Esophagus squamous epithelium (tissue), 5 donors: ENCODE measurements at places on chromosomes 7 and 10. TPM values are rescaled to one million over a fixed set of nuclear protein-coding genes. Genes with fewer than 3 reads are reported as not detected.
A peak's percentile ranks its signal among the peaks of the same experiment; 100 is the strongest.

DNA sequence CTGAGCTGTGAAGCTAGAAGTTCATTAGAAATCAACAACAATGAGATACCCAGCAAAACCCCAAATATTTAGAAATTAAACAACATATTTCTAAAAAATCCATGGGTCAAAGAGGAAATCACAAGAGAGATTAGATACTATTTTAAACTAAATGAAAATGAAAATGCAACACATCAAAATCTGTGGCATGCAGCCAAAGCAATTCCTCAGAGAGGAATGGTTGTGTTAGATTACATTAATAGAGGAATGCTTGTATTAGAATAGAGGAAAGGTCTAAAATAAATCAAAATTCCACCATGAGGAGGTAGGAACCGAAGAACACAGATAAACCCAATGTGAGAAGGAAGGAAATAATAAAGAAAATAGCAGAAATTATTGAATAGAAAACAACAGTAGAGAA is 642.1 kb upstream of the GALNT17 start:
- H3K36me3 ChIP-seq: no peaks in the 10 kb centered on the region
- DNase-seq: no peak
- no peak overlapping the region for H3K27ac ChIP-seq
- no peak overlapping the region for H3K4me3 ChIP-seq
- no peaks in the 10 kb centered on the region for H3K27me3 ChIP-seq
- H3K4me1 ChIP-seq: no peaks in the 10 kb centered on the region

DNA sequence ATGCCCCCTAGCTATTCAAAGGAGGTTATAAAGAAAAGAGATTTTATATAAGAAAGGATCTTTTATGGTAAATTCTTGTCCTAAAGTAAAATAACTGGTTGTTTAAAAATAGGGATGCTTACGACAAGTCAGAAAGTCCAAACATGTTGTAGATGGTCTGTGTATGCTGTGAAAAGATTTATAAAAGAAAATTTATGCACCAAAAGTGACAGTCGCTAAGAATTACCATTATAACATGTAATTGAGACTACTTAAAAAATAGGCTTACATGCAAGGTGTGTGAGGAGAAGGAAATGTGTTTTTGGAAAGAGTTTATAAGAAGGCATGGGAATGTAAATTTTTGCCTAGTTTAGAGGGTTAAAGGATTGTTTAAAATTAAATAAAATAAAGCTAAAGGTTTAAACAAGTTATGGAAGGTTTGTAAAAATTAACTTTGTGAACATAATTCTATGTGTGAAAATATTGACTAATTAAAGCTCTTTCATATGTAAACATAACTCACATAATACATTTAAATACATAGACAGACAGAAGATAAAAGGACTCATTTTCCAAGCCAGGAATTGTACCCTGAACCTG is 118.5 kb downstream of the LYZL1 start:
- peaks cover 32% of the 10 kb centered on the region for H3K4me1 ChIP-seq
- no peak overlapping the region for H3K27ac ChIP-seq
- H3K36me3 ChIP-seq: no peaks in the 10 kb centered on the region
- H3K27me3 ChIP-seq: no peaks in the 10 kb centered on the region
- H3K4me3 ChIP-seq: no peak overlapping the region

- no peak for DNase-seq
- no peaks in the 10 kb centered on the region for H3K27me3 ChIP-seq
- no peak overlapping the region for H3K4me3 ChIP-seq
- peaks cover 34% of the 10 kb centered on the region for H3K4me1 ChIP-seq
Observed at GRCh38 chr7:1548438-1548831, 7.6 kb downstream of the TMEM184A start.

DNA sequence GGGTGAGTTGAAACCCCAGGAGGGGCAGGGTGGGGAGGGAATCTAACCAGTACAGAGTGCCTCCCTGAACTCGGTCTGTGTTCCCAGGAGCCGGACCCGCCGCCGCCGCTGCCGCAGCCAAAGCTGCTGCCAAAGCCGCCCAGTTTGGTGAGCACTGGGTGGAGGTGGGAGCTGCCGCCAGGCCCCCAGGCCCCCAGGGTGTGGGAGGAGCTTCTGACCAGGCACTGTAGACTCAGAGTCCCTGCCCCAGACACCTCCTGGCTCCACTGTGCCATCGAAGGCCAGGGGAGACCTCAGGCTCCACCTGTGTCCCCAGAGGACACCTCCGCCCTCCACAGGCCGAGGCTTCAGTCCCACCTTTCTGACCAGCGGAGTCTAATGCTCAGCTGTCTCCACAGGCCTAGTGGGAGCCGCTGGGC is 20.4 kb upstream of the LIMK1 start:
- H3K4me1 ChIP-seq: peaks cover 4% of the 10 kb centered on the region
- DNase-seq: no peak
- no peaks in the 10 kb centered on the region for H3K27me3 ChIP-seq
- H3K27ac ChIP-seq: peak overlapping the region; percentile 21
- H3K36me3 ChIP-seq: no peaks in the 10 kb centered on the region

DNA sequence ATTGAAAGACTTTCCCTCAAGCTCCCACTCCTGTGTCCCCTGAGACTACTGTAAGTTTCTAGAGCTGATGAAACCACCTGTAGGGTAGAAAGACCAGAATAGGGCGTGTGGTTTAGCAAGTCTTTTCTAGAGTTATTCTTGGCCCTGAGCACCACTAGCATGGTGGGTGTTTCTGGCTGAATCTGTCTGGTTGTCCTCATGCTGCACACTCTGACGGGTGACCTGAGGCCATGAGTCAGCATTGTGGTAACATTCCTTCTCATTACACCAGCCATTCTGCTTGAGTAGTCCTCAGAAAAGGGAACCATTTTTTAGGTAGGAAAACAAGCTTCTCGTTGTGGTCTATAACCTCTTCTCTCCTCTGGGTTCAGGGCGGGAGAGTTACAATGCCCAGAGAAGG is 250.3 kb downstream of the SNX13 start:
- no peaks in the 10 kb centered on the region for H3K27me3 ChIP-seq
- H3K36me3 ChIP-seq: no peaks in the 10 kb centered on the region
- no peaks in the 10 kb centered on the region for H3K4me1 ChIP-seq

- H3K4me3 ChIP-seq: no peak overlapping the region
- no peak overlapping the region for H3K27ac ChIP-seq
- DNase-seq: no peak
- H3K27me3 ChIP-seq: no peaks in the 10 kb centered on the region
- no peaks in the 10 kb centered on the region for H3K36me3 ChIP-seq
- H3K4me1 ChIP-seq: no peaks in the 10 kb centered on the region
Observed at GRCh38 chr7:148014001-148014400, 576.6 kb upstream of the C7orf33 start.

- H3K4me3 ChIP-seq: no peak overlapping the region
- no peaks in the 10 kb centered on the region for H3K27me3 ChIP-seq
- H3K27ac ChIP-seq: no peak overlapping the region
Observed at GRCh38 chr7:118473271-118473670, 248.8 kb downstream of the ANKRD7 start.

GRCh38 chr10:103089493-103089892 is 103.6 kb downstream of the NT5C2 start:
- H3K27me3 ChIP-seq: no peaks in the 10 kb centered on the region
- H3K27ac ChIP-seq: no peak overlapping the region
- peaks cover 53% of the 10 kb centered on the region for H3K36me3 ChIP-seq
- H3K4me3 ChIP-seq: no peak overlapping the region
- no peaks in the 10 kb centered on the region for H3K4me1 ChIP-seq

GRCh38 chr10:122417667-122418066 is 36.8 kb upstream of the ARMS2 start:
- no peaks in the 10 kb centered on the region for H3K4me1 ChIP-seq
- no peaks in the 10 kb centered on the region for H3K27me3 ChIP-seq
- no peak for DNase-seq

DNA sequence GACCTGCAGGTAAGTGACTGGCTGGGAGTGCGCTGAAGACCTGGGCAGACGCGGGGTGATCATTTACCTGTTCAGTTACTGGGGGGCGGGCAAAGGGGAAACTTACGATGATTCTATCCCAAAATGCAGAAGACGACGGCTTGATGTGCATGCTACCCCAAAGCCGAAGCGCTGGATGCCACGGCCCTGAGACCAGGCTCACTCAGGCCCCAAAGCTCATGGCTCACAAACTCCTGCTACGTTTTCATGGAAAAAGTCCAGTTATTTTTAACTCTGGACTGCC is 200.6 kb downstream of the DIP2C start:
- H3K4me3 ChIP-seq: no peak overlapping the region
- no peak for DNase-seq
- no peaks in the 10 kb centered on the region for H3K36me3 ChIP-seq
- no peaks in the 10 kb centered on the region for H3K27me3 ChIP-seq
- no peak overlapping the region for H3K27ac ChIP-seq

DNA sequence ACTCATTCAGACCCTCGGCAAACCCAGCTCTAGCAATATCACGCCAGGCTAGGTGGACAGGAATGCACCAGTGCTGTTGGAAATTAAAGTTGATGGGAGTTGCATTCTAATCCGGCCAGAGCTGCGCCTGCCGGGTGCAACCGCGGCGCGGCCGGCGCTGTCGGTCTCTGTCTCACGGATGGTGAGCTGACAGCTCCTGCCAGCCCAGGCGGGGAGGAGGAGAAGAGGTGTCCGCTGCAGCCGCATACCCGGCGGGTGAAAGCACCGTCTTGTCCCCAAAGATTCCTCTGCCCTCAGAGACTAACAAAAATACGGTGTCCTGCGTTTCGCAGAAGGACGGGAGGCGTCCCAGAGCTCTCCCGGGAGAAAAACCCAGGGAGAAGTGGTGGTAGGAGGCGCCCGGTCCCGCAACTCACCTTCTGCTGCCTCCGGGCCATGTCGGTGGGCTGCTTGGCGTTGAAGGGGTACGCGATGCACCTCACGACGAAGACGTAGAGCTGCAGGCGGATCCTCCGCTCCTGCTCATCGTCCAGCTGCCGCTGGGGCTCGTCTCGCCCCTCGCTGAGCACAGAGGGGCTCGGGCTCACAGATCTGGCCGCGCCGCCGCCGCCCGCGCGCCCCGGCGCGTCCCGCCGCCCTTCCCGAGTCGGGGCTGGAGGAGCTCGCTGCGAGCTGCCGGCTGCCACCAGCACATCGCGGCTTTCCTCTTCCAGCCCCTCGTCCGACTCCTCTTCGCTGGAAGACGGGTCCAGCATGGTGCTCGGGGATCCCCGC is 490 bp downstream of the CADPS2 start:
- peak overlapping the region; percentile 63 for H3K4me3 ChIP-seq
- no peaks in the 10 kb centered on the region for H3K27me3 ChIP-seq
- no peak for DNase-seq

DNA sequence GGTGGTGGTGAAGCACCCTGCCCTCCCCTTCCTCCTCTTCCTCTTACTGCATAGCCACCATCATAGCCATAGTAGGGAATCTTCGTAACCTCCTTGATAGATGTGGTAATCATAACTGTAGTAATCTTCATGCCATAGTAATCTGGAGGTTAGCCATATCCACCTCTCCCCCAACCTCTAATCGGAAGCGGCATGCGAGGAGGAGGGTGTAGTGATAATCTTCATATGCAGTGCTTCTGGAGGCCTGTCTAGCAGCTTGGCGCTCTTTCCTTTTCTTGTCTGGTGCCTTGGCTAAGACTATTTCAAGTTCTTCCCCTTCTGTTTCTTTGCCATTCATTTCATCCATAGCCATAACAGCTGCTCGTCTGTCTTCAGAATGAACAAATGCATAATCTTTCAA is 90.9 kb downstream of the MLLT10 start:
- peaks cover 13% of the 10 kb centered on the region for H3K4me1 ChIP-seq
- no peaks in the 10 kb centered on the region for H3K36me3 ChIP-seq
- H3K27ac ChIP-seq: no peak overlapping the region
- no peak overlapping the region for H3K4me3 ChIP-seq

DNA sequence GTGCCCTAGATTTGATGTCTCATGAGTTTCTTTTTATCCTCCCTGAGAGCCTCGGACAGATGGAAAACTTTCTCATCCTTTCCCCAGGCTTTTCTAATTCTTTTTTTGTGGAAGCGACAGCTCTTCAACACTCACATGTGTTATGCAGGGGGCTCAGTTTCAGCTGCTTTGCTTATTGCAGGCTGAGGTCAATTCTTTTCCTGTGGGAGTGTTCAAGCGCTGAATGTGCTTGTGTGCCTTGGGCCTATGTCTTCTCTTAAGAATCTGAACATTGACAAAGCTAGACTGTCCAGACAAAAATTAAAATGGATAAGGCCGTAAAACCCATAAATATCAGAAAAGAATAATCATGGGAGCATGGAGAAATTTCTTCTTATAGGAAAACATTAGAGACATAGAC is 125.2 kb upstream of the STEAP4 start:
- no peaks in the 10 kb centered on the region for H3K27me3 ChIP-seq
- no peaks in the 10 kb centered on the region for H3K4me1 ChIP-seq
- H3K36me3 ChIP-seq: no peaks in the 10 kb centered on the region
- no peak overlapping the region for H3K27ac ChIP-seq
- DNase-seq: no peak

- DNase-seq: no peak
- no peaks in the 10 kb centered on the region for H3K27me3 ChIP-seq
- no peak overlapping the region for H3K4me3 ChIP-seq
- H3K27ac ChIP-seq: no peak overlapping the region
Observed at GRCh38 chr7:8113184-8113583, 144.6 kb downstream of the GLCCI1 start.

DNA sequence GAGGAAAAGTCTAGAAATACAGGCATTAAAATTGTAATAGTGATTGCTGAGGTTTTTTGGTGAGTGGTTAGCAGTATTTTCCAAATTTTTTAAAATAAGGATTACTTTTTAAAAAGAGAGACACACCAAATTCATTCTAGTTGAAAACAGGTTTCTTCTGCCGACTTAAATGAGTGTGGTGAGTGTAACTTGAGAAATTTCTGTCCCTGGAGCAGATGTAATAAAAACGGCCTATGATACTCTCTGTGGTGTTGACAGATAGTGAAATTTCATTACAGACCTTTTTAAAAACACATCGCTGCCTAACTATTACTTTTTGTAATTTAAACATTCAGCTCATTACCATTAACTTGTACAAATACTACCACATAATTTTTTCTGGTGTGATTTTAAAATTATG is 90.1 kb downstream of the CYP51A1 start:
- H3K36me3 ChIP-seq: peaks cover 94% of the 10 kb centered on the region
- no peak for DNase-seq
- no peaks in the 10 kb centered on the region for H3K4me1 ChIP-seq
- H3K27me3 ChIP-seq: no peaks in the 10 kb centered on the region

DNA sequence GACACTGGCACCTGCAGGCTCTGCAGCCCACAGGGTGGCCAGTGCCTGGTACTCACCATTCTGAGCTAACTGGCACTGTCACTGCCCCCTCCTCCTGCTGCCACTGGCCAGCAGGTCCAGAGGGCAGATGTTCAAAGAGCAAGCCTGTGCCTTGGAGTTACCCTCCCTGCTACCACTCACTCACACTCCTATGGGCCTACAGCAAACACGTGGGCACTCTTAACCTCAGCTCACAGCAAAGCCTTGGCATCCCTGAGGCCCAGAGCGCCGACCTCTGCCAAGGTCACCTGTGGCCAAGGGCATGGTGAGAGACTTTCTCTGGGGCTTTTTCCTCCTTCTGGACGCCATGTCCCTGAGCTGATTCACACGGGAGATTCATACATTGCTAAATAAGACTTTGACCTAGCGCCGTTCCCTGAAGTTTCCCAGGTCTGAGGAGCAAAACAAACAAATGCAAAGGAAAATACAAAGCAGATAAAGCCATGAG is 270.0 kb upstream of the PPP2R2D start:
- peaks cover under 1% of the 10 kb centered on the region for H3K27me3 ChIP-seq
- no peak for DNase-seq
- no peaks in the 10 kb centered on the region for H3K36me3 ChIP-seq

- H3K27ac ChIP-seq: no peak overlapping the region
- H3K36me3 ChIP-seq: no peaks in the 10 kb centered on the region
- H3K4me3 ChIP-seq: no peak overlapping the region
- H3K27me3 ChIP-seq: no peaks in the 10 kb centered on the region
Observed at GRCh38 chr10:68302871-68303270, 29.0 kb upstream of the HNRNPH3 start.

ERLIN1 gene
- 30.1 TPM for total RNA-seq

PDE6C gene
- not detected for total RNA-seq

TAS2R41 gene
- total RNA-seq: 0.70 TPM

SH2D4B gene
- not detected for total RNA-seq

TUBAL3 gene
- 0.19 TPM for total RNA-seq

ANXA8L1 gene
- total RNA-seq: 321 TPM

BAZ1B gene
- 40.4 TPM for total RNA-seq

HTR7 gene
- total RNA-seq: 0.53 TPM
